Osteocyte (in vitro differentiated cells): ENCODE measurements at places on chromosomes 6 and 20. TPM values are rescaled to one million over a fixed set of nuclear protein-coding genes. Genes with fewer than 3 reads are reported as not detected.

The ERVFRD-1 gene
- not detected in 2 replicates for total RNA-seq

DNA sequence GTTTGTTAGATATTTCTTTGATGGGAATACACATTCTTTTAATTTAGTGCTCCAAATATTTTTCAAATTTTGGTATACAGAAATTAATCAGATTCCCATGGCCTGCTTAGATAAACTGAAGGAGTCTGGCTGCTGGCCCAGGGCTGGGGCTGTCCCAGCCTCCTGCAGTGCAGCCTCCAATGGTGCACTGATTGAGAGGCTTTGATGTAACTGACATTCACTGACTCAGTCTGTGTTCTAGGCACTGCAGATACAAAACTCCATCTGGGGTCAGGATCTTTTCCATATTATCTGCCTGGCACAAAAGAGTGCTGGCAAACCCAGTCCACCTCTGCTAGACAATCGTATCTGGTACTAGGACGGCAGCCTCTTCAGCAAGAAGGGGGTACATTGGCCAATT, 64.8 kb downstream of the GRIK2 start:
- DNase-seq: no peak

DNA sequence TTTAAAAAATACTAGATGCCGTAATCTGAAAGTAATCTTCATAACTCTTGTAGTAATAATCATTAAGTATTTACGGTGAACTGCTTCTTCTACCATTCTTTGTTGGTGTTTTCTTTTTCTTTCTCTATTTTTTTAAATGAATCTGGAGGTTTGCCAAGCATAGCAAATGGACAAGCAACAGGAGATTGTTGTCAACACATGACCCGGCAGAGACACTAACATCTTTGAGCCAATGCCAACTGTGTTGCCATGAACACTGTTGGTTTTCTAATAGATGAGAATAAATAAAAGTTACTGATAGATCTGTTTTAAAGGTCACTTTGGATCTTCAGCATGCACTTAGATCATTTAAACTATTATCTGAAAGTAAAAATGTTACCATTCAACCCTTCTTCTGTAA, 523.6 kb upstream of the EYS start:
- no peak for DNase-seq

DNA sequence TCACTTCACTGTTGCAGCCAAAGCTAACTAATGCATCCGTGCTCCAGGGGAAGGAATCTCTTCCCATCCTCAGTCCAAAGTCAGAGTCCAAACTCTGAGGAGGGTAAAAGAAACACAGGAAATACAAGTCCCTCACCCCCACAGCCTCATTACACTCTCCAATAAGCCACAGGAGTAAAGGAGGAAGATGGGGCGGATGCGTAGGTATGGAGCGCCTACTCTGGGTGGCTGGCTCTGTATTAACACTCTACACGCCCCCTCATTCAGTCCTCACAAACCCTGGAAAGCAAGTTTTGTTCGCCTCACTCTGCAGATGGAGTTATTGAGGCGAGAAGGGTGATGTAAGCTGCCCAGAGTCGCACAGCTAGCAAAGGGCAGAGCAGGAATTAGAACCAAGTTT, 242.9 kb downstream of the NRN1 start:
- DNase-seq: no peak

DNA sequence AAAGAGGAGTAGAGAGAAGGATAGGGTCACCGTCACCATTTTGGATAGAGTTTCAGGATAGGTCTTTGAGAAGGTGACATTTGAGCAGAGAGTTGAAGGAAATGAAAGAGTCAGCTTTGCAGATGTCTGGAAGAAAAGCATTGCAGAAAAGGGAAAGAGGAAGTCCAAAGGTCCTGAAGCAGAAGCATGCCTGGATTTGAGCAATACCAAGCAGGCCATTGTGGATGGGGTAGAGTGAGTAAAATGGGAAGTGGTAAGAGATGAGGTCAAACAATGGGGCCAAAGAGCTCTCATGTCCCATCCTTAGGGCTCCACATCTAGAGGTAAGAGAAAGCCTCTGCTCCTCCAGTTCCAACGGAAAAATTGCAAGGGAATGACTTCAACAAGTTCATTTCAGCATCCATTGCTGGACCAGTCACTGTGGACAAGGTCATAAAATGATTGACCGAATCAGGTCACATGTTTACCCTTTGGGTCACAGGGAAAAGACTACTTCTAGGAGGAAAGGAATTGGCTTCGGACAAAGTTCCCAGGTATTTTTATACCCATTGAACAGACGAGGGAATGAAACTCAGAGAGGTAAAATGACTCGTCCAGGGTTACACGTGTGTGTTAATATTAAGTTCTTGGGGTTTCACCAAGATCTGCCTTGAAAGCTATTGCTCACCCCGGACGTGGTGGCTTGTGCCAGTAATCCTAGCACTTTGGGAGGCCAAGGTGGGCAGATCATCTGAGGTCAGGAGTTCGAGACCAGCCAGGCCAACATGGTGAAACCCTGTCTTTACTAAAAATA, 6.6 kb upstream of the SAMHD1 start:
- no peak for DNase-seq

- no peak for DNase-seq
Observed at GRCh38 chr6:99668036-99668705, 61.5 kb downstream of the PRDM13 start.

DNA sequence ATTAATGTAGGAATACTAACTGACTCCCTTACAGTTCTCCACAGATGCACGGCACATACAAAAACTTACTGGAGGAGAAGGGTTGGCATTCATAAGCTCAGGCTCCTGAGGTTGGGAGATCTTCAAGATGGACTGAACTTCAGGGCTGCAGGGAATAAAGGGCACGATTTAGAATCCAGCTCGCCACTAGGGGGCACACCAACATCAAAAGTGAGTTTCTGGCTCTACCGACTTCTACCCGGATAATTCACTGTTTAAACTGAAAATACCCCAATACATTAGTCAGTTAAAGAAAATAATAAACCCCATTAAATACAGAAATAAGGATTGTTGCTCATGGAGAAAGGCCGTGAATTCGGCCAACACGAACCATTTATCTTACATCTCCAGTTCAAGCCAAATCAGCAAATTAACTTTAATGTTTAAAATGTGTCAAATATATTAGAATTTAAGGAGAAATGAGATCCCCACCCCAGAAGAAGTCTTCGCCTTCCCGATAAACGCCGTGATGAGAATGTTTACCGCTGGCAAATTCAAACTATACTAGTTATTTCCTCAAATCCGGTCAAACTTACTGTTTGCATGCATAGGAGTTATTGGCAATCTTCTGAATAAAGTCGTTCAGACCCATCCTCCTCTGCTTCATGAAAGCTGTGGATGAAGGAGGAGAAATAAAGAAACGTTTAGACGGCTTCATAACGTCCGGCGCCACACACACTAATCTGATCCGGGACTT, 121.7 kb upstream of the SLC2A12 start:
- DNase-seq: peak; percentile 93

GRCh38 chr20:46324960-46325703, 16.8 kb upstream of the CDH22 start:
- no peak for DNase-seq

- DNase-seq: no peak
Observed at GRCh38 chr6:134637847-134638437, 312.0 kb downstream of the ALDH8A1 start.

The LBP gene
- not detected in 2 replicates for total RNA-seq

The SCUBE3 gene
- total RNA-seq: 14.8 and 16.3 TPM in 2 replicates

DNA sequence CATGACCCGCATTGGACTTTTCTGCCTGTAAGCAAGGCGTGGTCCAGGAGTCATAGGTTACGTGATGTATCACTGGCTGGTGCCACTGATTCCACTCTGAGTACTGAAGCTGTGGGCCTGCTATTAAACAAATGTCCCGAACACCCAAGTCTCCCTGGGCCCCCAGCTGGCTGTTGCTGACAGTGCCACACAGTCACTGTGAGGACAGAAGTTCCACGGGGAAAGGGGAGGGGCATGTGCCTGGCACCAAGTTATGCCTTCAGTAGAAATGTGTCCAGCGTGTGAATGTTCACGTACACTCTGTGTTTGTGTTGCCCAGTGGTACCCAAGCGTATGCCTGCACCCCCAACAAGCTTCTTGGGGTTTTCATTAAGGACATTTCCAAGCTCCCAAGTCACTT, 171.4 kb upstream of the QKI start:
- no peak for DNase-seq

GRCh38 chr6:144019929-144020328, 11.9 kb upstream of the PLAGL1 start:
- DNase-seq: no peak

The CD24 gene
- total RNA-seq: 0.30 and 0.42 TPM in 2 replicates

- DNase-seq: no peak
Observed at GRCh38 chr6:101266063-101266462, 127.4 kb upstream of the GRIK2 start.

The SPTLC3 gene
- 5.0 and 5.8 TPM in 2 replicates for total RNA-seq

The DLL1 gene
- total RNA-seq: 1.6 and 2.6 TPM in 2 replicates

The PRL gene
- total RNA-seq: not detected in 2 replicates

The SLC22A7 gene
- not detected in 2 replicates for total RNA-seq

DNA sequence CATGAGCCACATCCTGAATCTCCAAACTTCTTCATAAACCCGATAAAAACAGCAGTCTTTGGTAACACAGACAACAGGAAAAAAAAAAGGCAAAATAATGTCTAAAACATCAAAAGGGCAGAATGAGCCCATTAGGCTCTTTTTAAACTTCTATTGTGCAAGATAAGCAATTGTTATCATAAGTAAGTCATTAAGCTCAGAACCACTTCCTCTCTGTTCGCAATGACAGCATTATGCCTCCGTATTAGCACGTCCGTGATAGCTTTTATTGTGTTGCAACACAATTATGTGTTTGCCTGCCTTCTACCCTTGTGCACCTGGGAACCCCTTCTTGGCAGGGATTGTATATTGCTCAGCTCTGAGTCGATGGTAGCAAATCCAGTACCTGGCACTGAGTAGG, 147.1 kb downstream of the LRFN2 start:
- no peak for DNase-seq

The CST3 gene
- 705 and 710 TPM in 2 replicates for total RNA-seq

DNA sequence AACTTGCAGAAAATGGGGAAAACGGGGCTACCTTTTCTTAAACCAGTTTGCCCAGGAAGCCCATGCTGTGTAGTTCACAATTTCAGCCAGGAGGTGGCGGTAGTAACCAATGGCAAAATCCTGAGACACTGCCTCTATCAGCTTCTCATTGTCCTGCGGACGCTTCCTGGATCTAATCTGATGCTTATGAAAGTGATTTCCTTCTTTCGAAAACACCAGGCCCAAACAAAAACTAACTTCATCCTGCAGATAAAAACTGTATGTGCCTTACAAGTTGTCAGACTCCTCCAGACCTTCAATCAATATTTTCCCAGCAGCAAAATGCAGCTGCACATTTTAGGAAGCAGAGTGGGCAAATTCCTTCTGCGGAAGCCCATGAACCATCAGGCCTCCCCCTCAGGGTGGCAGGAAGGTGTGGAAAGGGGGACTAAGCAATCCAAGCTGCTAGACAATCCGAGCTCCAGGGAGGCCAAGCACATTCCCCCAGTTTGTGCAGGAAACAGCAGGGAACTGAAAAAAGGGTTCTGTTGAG, 88.5 kb downstream of the LY86 start:
- peak; percentile 90 for DNase-seq

The SUMO4 gene
- total RNA-seq: 1.5 and 2.9 TPM in 2 replicates

GRCh38 chr20:37544386-37544785, 16.7 kb upstream of the BLCAP start:
- DNase-seq: no peak

DNA sequence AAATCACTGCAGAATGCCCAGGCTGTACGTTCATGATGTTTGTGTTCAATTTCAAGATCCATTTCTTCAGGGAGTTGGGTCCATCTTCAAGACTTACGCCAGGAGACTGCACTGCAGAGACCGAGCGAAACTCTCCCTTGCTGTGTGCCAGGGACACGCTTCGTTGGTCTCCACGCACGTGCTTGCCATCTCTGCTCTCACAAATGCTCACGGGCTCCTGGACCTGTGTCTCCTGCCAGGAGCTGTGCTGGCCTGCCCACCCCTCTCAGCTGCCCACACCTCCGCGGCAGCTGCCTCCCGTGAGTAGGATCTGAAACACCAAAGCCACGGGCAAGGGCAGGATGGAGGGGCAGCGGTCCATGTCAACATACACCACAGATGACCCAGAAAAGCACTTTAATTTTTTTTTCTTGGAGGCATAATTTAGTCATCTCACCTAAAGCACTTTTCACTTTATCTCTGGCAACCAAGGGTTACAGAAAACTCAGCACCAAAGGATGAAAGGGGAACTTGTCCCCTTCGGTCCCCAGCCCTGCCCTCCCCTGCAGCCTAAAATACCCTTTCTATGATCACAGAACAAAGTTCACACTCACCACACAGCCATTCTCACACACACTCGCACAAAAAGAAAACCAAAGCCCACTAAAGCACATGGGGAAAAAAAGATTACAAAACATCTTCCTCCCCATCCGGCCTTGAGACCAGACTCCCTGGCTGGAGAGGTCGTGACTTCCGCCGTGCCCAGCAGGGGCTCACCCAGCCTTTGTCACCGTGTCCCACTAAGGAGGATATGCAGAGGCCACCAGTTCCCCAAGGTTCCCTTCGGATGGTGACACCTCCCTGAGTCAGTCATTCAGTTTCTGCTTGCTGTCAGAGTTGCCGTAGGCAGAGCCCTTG, 137.9 kb downstream of the AGPAT4 start:
- no peak for DNase-seq

DNA sequence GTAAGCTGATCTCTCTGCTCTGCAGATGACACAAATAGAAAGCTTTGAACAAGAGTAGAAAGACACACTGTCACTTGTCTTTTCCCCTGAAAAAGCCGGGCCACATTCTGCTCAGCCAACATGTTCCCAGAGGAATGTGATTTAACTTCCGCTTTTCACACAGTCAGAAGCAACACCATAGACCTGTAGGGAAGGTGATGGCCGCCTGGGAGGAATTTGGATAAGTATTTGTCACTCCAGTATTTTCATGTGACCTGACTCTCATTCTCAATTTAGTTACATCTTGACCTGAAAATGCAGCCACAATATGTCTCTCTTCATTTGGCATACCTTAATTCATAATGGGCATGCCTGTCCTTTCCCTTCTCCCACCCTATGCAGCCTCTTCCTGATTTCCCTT, 2.0 kb upstream of the GRM1 start:
- no peak for DNase-seq

The SLC26A8 gene
- not detected in 2 replicates for total RNA-seq

The MAN1A1 gene
- total RNA-seq: 6.8 and 7.0 TPM in 2 replicates

DNA sequence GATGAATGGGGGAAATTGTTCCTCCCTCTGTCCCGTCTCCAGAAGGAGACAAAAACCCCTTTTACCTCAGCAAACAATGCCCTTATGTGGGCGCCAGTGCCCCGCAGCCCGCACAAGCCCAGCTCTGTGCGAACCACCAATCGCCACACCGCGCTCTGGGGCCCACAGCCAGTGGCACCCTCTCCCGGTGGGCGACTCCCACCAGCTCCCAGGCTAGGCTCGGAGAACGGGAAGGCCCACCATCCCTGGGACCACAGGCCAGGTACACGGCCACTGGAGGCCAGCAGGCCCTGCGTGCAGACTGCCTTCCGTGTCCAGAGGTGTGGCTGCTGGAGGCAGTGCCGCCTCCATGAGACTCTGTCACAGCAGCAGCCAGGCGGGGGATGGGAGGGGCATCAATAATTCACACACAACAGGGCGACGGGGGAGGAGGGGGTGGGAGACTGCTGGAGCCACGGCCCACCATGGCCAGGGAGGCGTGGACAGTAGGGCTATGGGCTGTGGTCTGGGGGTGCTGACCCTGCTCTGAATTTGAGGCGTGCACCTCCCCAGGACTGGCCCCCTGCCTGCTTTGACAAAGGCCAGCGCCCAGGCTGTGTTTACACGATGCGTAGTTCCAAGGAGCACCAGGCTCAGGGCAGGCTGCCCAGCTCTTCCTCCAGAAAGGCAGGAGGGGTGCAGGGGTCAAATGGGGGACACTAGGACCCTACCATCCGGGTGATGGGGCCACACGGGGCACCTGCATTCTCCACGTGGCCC, 105.7 kb downstream of the ASXL1 start:
- DNase-seq: no peak
